Motor neuron (in vitro differentiated cells): ENCODE measurements at places on chromosomes 16 and 17. TPM values are rescaled to one million over a fixed set of nuclear protein-coding genes. Genes with fewer than 3 reads are reported as not detected.

CD300E gene
- 0.31 TPM in 1 of 2 replicates, not detected in the other for total RNA-seq

GRCh38 chr16:72182976-72183375 is 11.0 kb upstream of the PMFBP1 start:
- no peak for ATAC-seq

GRCh38 chr17:37069087-37069486 is 120.3 kb downstream of the AATF start:
- ATAC-seq: no peak

DNA sequence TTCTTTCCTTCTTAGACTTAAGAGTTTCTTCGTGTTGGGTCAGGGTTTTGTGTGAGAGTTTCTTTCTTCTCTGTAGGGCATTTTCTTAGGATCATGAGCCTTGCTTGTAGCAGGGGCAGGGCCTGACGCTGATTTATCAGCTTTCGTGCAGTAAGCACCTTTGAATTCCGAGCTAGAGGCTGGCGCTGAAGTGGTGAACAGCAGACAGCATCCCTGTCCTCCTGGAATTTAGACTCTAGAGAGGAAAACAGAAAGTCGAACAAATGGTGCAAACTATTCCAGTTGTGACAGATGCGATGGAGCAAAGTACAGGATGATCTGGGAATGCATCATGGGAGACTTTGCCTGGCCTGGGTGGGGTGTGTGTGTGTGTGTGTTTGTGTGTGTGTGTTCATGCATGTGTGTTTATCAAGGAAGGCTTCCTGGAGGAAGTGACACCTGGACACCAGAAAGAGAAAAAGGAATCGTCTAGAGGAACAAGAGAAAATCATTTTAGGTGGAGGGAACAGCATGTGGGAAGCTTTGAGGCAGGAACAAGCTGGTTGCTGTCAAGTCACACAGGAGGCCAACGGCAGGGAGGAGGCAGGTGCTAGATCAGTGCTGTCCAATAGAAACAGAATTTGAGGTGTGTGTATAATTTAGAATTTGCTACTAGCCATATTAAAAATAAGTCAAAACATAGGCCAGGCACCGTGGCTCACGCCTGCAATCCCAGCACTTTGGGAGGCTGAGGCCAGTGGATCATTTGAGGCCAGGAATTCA is 60.2 kb downstream of the WWP2 start:
- no peak for ATAC-seq

CHST4 gene
- 0.05 and 0.25 TPM in 2 replicates for total RNA-seq
